Cerebellum (tissue), 4 donors: ENCODE measurements at places on chromosomes 1 and 21. TPM values are rescaled to one million over a fixed set of nuclear protein-coding genes. Genes with fewer than 3 reads are reported as not detected.

TRAPPC3 gene
- total RNA-seq, result 33.7 TPM

HSPA6 gene
- 0.27 TPM for total RNA-seq

CATSPERE gene
- total RNA-seq, result 1.5 TPM

FAM72D gene
- 1.4 TPM for total RNA-seq

UMODL1 gene
- total RNA-seq, result 0.09 TPM

CHI3L1 gene
- total RNA-seq, result 0.18 TPM

CTH gene
- 4.5 TPM for total RNA-seq

PEAR1 gene
- 1.8 TPM for total RNA-seq

MAP3K21 gene
- 8.8 TPM for total RNA-seq

SPATA45 gene
- total RNA-seq, result 1.9 TPM

OR6K2 gene
- total RNA-seq, result not detected

AVPR1B gene
- not detected for total RNA-seq

CYP4A11 gene
- total RNA-seq, result 0.36 TPM

MOB3C gene
- total RNA-seq, result 5.2 TPM
